ENCODE measurements at places on chromosomes 6 and 20.
A peak's percentile ranks its signal among the peaks of the same experiment; 100 is the strongest.

DNA sequence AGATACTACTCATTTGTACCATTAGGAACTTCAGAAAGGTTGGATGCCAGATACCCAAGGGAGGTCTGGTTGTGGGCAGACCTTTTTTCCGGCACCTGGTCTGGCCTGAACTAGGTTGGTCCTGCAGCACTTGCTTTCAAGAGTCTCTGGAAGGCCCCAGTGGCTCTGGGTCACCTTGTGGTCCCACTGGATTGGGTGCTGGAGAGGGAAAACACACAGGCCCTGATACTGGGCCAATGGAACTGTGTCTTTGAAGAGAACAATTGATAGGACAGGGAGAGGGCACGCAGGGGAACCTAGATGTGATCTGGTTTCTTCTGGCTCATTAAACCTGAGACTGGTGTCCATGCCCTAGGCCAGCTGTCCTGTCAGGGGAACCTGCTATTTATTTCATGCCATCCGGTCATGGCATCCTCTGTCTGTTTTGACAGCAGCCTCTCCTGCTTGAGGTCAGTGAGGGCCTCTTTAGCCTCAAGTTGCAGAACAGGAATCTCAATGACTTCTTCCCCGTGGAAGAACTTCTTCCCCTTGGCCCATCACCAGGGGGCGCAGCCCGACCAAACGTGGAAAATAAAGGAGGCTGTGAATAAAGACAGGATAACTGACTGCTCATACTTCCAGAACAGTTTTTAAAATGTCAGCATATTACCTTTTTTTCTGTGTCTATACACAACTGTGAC, 25.0 kb downstream of the TAF8 start:
- DNase-seq = peak; percentile 60

DNA sequence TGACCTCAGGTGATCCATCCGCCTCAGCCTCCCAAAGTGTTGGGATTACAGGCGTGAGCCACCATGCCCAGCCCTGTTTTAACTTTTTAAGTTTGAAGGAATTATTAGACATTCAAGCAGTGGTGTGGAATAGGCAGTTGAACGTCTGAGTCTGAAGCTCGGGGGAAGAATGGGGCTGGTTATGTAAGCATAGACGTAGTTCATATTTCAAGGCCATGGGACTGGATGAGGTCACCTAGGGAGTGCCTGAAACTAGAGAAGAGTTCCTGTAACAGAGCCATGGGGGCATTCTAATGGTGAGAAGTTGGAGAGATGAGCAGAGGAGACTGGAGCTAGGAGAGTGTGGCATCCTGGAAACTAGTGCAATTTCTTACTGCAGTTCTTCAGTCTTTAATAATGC, 6.4 kb downstream of the CDKAL1 start:
- DNase-seq = no peak

- no peak for DNase-seq
Observed at GRCh38 chr20:56245761-56246160, 2.8 kb upstream of the MC3R start.

DNA sequence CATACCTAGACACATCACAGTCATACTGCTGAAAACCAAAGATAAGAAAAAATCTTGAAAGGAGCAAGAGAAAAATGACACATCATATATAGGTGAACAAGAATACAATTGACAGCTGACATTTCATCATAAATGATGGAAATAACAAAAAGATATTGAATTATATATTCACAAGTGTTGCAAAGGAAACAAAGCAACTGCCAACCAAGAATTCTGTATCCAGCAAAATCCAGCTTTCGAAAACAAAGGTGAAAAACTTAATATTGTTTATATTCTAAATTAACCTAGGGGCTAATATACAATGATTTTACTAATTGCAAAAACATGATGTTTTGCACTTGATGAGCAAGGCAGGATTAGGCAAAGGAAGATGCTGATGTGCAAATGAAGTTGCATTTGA, 84.3 kb downstream of the MOXD1 start:
- DNase-seq = no peak

- no peak for DNase-seq
Observed at GRCh38 chr6:39037082-39037508, 11.5 kb upstream of the GLP1R start.

DNA sequence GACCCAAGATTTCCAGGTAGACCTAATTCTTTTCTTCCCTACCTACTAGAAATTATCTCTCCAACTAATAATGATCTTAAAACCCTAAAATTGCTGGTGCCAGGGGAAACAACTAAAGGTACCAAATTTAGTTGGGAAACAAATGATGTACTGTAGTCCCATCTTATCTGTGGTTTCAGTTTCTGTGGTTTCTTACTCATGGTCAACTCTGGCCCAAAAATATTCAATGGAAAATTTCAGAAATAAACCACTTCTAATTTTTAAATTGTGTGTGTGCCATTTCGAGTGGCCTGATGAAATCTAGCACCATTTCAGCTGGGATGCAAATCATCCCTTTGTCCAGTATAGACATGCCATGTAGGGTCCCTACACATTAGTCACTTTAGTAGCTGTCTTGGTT, 475.2 kb upstream of the EPHA7 start:
- DNase-seq = no peak

DNA sequence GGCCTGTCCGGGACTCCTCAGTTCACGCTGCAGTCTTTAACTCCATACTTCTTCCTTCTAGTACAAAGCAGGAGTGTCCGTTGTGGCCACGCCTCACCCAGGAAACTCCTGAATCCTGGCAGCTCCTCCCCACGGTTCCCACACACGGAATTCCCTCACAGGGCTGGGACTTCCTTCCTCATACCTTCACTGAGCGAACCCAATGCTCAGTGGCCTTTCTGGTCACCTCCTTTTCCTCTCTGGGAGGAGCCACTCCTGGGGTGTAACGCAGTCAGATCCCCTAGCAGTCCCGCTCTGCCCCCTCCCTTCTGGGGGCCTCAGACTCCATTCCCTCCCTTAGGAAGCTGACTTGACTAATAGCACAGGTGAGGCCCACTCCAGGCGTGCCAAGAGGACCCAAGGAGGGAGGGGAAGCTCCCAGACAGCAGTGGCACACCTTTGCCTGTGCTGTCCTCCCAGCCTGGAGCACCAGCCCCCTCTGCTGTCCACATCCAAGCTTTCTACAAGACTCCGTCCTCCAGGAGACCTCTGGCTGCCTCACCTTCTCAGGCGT, at the start of gene SLC52A3:
Gene SLC52A3 (minus strand): TSS at position 75 of the 553 bp plus-strand sequence. CDS start 2,726 bp downstream, outside the sequence.
- DNase-seq = no peak

DNA sequence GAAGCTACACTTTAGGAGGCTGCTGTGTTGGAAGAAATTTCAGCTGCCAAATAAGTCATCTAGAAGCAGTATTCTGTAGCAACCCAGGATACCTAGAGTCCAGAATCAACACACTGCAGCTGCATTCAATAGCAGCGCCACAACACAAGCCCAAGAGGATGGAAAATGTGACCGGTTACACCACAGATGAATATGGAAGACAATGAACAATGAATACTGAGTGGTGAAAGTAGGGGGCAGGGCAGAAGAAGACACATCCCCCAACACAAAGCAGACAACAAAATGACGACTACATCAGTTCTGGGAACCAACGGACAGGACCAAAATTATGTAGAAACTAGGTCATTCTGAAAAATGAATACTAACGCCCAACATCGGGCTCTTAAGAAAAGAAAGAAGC, 38.2 kb downstream of the KIF6 start:
- no peak for DNase-seq

DNA sequence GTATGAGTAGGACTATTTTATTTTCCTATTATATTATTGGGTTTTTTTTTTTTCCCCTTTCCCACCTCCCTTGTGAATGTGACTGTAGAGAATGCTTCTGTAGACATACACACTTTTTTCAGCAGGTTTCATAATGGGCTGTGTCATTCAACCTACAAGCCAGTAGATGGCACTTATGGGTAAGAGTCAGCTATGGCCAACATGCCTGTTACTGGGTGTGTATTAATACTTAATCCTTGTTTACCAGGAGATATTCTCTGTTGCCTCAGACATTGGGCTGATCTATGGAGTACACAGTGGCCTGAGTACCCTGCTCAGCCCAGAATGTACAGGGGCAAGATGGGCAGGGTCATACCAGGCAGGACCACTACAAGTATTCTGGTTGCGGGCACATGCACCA, 382.5 kb downstream of the EPHA7 start:
- no peak for DNase-seq

DNA sequence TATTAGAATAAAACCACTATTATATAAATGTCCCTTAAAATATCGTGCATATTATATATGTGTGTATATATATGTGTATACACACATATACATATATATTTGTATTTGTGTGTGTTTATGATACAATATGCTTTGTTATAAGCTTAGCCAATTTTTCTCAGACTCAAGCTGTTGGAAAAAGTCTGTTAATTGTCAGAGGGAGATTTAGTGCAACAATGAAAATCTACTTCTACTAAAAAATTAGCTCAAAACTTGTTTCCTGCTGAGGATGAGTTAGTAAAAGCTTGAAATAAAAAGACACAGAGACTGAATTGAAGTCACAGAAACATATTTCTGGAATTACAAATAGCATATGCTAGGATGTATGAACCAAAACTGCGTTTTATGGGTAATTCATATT, 79.4 kb downstream of the ADGRG6 start:
- DNase-seq = no peak

GRCh38 chr20:57316795-57317201, 12.8 kb upstream of the SPO11 start:
- DNase-seq = no peak

GRCh38 chr6:1091900-1092299, 220.0 kb upstream of the FOXQ1 start:
- no peak for DNase-seq

- no peak for DNase-seq
Observed at GRCh38 chr6:31128093-31128676, 7.9 kb upstream of the CDSN start.

- no peak for DNase-seq
Observed at GRCh38 chr6:158507174-158507573, 52.7 kb upstream of the TMEM181 start.

- DNase-seq = no peak
Observed at GRCh38 chr20:63025534-63026331, 19.0 kb upstream of the BHLHE23 start.

DNA sequence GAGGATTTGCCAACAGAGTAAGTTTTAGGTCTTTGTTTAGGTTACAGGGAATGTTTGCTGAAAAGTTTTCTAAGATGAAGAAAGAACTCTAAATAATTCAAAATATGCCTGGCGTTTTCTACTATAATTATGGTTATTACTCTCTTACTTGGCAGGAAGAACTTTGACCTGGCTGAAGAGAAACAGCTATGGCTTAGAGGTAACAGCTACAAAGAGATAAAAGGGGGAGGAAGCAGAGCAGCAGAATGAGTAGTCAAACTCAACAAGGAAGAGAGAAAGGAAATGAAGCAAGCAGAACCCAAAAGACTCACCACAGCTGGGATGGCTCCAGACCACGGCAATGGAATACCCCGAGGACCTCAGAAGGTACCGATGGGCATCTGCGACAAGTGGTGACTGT, 95.6 kb downstream of the KIF16B start:
- no peak for DNase-seq

- DNase-seq = no peak
Observed at GRCh38 chr6:158762787-158763433, 56.3 kb downstream of the EZR start.

DNA sequence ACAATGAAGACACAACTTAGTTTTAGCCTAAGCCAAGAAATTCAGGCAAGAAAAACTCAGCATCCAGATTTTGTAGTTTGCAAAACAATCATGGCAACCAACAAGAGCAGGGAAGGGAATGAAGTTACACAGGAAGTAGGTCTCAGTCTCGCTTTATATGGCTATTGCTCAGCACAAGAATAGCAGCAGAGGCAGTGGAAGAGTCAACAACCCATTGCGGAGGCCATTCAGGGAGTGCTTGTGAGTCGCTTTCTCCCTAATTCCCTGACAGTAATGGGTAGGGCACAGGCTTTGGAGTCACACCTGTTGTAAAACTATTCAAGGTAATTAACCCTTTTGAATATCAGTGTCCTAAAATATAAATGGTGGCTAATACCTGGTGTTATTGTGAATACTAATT, 238.5 kb downstream of the HDGFL1 start:
- no peak for DNase-seq

DNA sequence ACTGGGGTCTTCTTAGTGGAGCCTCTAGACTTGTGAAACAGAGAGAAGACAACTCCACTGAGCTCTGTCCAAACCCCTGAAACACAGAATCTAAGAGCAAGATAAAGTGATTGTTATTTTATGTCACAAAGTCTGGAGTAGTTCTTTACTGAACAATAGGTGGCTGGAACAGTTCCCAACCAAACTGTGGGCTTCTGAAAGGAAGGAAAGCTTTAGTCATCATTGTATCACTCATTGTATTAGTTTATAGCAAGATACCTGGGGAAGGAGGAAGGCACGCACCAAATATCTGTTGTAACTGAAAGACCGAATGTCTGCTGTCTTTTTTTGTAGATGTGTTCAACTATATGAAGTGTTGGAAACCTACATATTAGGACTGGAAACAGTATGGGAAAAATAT, 284.9 kb upstream of the TBX18 start:
- DNase-seq = peak; percentile 3

DNA sequence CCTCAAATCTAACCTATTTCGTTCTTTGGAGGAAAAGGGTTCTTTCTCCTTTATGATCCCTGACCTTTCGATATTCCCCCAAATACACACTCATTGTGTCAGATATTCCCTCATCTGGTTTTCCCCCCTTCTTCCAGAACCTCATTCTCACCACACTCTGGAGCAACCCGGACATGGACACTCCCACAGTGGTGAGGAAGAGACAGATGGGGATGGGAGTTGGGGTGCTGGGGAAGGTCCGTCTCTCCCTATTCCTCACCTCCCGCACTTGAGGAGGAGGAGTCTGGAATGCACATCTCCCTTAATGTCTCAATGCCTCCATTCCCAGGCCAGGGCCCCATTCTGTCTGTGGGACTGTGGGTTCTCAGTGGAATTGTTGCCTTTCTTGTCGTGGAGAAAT, 1.3 kb downstream of the SLC39A7 start:
- DNase-seq = no peak

DNA sequence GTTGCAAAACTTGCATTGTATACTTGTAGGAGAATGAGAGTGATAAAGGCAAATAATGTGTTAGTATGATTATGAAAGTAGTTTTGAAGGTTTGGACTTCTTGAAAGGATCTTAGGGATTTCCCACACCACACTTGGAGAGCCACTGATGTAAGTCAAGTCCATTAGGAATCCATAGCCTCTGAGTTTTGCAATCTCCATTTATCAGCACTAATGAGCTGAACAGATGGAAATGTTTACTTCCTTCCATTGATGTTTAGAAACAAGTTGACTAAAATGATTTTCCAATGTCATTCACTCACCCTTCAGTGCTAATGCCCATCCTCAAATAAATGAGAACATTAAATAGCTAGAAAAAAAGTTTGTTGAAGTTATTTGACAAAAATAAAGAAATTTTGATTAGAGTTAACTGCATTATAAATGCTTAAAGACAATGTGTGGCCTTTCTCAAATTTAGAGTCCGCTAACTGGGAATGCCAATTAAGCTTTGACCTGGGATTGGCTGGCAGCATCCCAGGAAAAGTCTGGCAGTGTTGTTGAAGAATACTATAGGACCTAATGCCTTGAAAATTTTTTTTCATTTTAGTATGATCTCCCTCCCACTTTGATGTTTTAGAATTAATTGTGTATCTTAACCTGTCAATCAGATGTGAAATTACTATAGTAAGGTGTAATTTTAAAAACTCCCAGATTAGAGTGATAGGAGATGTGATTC, 68.0 kb downstream of the SLC35F1 start:
- no peak for DNase-seq

GRCh38 chr6:83729871-83730270, 21.0 kb upstream of the SNAP91 start:
- DNase-seq = no peak
